Right ventricle myocardium inferior (tissue), 1 donor: ENCODE measurements at places on chromosomes 11 and 22. TPM values are rescaled to one million over a fixed set of nuclear protein-coding genes. Genes with fewer than 3 reads are reported as not detected.

DNA sequence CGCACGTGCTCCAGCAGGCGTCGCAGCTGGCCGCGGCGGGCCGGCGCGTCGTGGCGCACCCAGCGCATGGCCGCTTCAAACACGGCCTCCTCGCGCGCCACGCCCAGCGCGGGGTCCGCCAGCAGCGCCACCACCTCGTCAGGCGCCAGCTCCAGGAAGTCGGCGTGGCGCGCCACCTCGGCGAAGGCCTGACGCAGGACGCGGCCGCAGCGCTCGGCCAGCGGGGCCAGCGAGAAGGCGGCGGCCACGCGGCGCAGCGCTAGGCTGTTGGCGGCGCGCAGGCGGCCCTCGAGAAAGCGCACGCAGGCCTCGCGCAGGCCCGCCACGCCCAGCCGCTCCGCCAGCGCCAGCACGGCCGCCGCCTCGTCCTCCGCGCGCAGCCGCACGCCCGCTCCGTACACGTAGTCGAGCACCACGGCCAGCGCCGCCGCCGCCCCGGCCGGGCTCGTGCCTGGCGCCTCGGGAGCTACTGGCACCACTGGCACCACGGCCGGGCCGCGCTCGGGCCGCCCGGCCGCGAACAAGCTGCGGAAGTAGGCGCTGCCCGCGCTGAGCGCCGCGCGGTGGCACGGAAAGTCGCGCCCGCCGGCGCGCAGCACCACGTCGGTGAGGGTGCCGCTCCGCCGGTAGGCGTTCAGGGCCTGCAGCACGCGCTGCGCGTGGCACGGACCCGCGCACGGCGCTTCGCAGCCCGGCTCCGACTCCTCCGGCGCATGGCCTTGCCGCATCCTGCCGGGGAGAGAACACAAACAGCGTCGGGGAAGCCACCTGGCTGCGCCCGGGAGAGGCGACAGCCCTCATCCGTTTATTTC lies 2.9 kb downstream of the KLHL35 start:
- DNase-seq = peak; percentile 87

GRCh38 chr11:105034813-105035620 lies at the start of gene CASP1:
TSS of gene CASP1 (minus strand) at chr11:105035144. CDS start at chr11:105035113, 31 bp downstream.
- no peak for DNase-seq

- no peak for DNase-seq
Measured at GRCh38 chr11:43403357-43404231, 44.9 kb downstream of the TTC17 start.

- DNase-seq = no peak
Measured at GRCh38 chr11:126914941-126915340, 85.6 kb downstream of the KIRREL3 start.

GRCh38 chr11:128551058-128551457 lies 36.3 kb downstream of the ETS1 start:
- DNase-seq = no peak

GRCh38 chr22:35343664-35344550 lies 37.0 kb upstream of the HMOX1 start:
- no peak for DNase-seq

- peak; percentile 67 for DNase-seq
Measured at GRCh38 chr11:95512682-95513081, 276.9 kb downstream of the FAM76B start.

- no peak for DNase-seq
Measured at GRCh38 chr11:129317571-129317970, 58.1 kb upstream of the BARX2 start.

DNA sequence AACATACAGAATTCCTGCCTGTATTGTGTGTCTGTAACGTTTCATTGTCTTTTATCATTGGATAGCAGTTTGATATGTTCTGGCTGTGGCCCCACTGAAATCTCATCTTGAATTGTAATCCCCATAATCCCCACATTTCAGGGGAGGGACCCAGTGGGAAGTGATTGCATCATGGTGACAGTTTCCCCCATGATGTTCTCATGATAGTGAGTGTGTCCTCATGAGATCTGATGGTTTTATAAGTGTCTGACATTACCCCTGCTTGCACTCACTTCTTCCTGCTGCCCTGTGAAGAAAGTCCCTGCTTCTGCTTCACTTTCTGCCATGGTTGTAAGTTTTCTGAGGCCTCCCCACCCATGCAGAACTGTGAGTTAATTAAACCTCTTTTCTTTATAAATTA lies 19.6 kb upstream of the MTMR2 start:
- DNase-seq = no peak

GRCh38 chr11:132126973-132127899 lies 756.8 kb downstream of the NTM start:
- DNase-seq = no peak

- peak; percentile 92 for DNase-seq
Measured at GRCh38 chr11:119671051-119671450, 57.9 kb downstream of the NECTIN1 start.

The SNX32 gene
- not detected for total RNA-seq

The C11orf97 gene
- not detected for total RNA-seq

The PATE3 gene
- total RNA-seq = not detected

The NADSYN1 gene
- total RNA-seq = 22.1 TPM

The AGBL2 gene
- 0.14 TPM for total RNA-seq

The TSPAN18 gene
- total RNA-seq = 115 TPM
